ENCODE measurements at places on chromosomes 6 and 20.

DNA sequence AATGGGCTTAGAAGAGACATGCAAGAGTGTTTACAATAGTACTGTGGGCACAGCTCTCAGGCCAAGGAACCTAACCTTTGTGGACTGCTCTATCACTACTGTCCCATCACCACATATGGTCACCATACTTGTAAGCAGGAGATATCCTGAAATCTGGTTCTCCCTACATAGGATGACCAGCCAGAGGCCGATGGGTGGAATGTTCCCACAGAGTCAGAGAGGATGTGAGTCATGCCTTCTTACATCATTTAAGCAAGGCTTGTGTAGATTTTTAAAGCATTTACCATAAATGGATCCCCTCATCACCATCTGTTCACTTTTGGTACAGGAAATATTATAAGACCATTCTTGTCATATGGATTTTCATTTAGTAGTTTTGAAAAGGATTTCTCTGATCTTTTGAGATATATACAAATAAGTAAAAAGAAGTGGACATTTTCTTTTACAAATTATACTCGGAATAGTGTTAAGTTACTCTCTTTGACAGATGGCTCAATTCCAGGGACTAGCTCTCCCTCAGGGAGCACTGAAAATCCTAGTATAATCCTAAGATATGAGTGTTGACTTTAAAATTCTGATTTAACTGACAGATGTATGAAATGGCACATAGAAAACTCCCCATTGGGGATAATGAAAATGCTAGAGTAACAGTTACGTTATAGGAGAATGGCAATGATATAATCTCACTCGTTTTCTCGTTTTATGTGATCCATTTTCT lies 6.6 kb downstream of the HTR1B start:
- no peak for DNase-seq

DNA sequence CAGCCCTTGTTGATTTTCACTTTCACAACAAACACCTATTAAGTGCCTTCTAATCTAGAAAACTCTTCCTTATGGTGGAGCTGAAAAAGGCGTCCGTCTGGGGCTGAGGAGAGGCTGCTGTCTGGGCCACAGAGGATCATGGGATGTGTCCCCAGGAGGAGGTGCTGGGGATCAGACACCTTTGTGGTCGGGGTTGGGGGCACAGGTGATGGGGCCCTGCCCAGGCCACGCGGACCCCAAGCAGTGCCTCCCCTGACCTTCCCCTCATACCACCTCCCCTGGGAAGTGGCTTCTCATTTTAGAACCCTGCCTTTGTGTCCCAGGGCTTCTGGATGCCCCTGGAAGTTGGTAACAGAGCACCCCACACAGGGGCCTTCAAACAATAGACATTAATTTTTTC lies 41.1 kb downstream of the SUN5 start:
- no peak for DNase-seq

GRCh38 chr6:41737591-41738130 lies 2.3 kb upstream of the TFEB start:
- no peak for DNase-seq

DNA sequence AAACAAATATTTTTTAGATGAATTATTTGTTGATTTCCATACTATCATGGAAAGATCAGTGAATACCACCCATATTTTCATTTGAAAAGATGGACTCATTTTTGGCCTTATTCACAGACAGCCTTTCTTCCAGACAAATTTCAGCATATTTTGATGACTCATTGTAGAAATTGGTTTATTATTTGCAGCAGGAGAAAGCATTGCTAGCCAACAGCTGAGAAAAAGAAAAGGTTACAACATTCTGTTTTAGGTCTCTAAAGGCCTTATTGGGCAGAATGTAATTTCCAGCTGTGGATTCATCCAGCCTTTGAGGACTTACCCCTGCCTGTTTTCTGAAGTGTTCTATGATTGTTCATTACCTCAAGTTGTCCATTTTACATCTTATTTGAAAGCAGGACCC lies 201.9 kb downstream of the PLCB4 start:
- no peak for DNase-seq

DNA sequence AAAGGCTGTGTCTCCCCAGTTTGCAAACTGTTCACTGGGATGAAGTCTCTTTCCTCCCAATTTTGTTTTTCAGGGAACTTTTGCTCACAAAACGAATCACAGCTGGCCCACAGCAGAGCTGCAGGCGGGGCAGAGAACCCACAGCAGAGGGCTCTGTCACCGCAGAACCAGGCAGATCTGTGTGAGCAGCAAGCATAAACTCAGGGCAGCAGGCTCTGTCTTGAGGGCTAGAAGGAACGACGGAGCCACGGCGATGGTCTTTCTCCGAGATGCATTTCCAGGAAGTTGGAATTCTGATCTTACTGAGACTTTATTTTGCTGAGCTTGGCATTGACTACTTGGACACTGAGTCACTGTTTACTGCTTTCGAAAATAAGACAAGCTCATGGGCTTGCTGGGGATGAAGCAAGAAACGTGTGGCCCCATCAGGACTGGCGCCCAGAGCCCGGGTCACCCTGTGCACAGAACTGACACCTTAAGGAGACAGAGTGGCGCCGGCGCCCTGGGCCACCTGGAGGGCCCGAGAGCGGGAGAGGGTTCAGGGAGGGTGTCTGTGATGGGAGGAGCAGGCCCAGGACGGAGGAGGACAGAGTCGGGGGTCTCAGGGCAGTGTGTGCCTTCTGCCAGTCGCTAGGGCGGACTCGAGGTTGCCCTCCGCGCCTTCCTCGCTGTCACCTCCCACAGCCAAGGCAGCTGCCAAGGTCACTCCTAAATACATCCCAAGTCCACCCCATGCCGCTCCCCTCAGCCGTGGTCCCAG lies 106.3 kb upstream of the NXT1 start:
- DNase-seq: no peak

GRCh38 chr6:101181006-101181405 lies 212.5 kb upstream of the GRIK2 start:
- DNase-seq: no peak
